ENCODE measurements at places on chromosomes 1 and 21.

- no peak for DNase-seq
Measured at GRCh38 chr1:154220970-154221277, 169 bp downstream of the UBAP2L start.

DNA sequence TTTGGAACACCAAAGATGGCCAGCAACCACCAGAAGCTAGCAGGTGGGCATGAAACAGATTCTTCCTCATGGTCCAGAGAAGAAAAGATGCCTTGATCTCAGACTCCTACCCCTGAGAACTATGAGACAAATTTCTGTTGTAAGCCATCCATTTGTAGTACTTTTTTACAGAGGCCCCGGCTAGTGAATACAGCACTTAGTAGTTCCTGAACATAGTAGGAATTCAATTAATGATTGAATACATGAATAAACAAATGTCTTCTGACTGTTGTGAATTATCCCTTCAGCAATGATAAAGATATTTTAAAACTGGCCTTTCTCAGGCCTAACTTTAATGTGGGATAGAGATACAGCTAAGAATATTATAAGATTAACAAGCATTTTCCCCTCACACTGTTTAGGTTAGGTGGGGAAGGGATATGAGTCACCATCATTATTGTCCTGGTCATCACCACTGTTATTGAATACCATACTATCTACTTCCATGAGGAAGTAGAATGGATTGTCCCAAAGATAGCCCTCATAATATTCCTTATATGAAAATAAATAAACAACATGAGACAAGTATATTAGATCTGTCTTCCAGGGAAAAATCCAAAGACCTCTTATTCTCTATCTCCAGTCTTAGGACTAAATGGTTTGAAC lies 51.4 kb downstream of the ADCY10 start:
- DNase-seq, result no peak

GRCh38 chr1:107669996-107670395 lies 295.0 kb downstream of the VAV3 start:
- no peak for DNase-seq

- no peak for DNase-seq
Measured at GRCh38 chr1:156245451-156246232, 2.2 kb downstream of the PAQR6 start.

DNA sequence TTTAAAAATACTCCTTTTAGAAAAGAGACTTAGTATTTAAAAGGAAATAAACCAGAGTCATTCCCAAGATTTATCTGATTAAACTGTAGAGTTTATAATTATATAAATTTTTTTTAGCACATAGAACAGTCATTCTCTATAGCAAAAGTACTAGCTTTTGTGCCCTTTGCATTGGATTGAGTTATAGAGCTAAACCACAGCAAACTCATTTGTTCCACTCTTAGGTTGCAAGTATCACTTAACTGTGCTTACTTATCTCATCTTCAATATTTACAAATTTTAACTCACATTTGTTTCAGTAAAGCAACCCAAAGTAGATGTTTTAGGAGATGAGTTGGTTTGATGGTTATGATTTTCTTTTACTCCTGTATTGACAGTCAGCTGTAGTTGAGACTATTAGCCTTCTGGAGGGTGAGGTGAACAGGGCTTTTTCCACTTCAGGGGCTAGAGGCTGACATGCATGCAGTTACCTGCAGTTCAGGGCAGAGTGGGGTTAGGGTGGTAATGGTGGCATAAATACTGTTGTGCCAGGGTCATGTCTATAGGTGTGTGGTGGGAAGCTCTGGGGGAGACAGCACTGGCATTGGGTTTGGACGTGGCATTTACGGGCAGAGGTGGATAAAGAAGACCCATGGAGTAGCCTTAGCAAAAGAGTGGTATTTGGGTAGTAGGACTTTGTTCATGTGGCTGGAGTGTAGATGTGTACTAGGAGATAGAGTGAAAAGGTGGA lies 42.1 kb downstream of the DYRK1A start:
- no peak for DNase-seq

Data from stimulated activated CD4-positive, alpha-beta T cell treated with anti-CD3 and anti-CD28 coated beads, Interleukin-15, amount 100 ng/mL, for 1 hour (primary cell).